AG10803 (cell line): ENCODE measurements at places on chromosomes 4 and X.

- no peak for DNase-seq
Observed at GRCh38 chrX:1012678-1013300, 199.7 kb downstream of the CRLF2 start.

GRCh38 chrX:94178145-94178788, 504.3 kb downstream of the FAM133A start:
- DNase-seq = no peak

DNA sequence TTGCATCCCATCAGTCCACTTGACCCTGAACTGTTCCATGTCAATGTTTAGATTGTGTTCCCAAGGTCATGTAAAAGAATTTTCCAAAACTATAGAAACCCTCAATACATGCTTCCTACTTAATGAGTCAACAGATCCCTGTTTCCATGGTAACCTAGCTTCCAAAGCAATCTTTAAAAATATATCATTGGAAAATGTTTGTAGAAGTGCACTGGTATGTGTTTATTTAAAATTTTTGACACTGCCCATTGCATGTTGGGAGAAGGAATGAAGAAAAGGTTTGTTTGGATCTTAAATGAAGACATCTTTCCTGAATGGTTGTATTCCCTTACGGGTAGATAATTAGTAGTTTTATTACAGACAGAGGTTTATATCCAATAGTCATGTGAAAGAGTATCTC, 345.3 kb downstream of the GABRG1 start:
- no peak for DNase-seq

- DNase-seq = no peak
Observed at GRCh38 chr4:182351485-182351884, 108.3 kb downstream of the TENM3 start.

GRCh38 chr4:129862461-129862860, 766.5 kb downstream of the C4orf33 start:
- DNase-seq = no peak

GRCh38 chrX:106955004-106955772, 35.0 kb downstream of the CLDN2 start:
- no peak for DNase-seq

DNA sequence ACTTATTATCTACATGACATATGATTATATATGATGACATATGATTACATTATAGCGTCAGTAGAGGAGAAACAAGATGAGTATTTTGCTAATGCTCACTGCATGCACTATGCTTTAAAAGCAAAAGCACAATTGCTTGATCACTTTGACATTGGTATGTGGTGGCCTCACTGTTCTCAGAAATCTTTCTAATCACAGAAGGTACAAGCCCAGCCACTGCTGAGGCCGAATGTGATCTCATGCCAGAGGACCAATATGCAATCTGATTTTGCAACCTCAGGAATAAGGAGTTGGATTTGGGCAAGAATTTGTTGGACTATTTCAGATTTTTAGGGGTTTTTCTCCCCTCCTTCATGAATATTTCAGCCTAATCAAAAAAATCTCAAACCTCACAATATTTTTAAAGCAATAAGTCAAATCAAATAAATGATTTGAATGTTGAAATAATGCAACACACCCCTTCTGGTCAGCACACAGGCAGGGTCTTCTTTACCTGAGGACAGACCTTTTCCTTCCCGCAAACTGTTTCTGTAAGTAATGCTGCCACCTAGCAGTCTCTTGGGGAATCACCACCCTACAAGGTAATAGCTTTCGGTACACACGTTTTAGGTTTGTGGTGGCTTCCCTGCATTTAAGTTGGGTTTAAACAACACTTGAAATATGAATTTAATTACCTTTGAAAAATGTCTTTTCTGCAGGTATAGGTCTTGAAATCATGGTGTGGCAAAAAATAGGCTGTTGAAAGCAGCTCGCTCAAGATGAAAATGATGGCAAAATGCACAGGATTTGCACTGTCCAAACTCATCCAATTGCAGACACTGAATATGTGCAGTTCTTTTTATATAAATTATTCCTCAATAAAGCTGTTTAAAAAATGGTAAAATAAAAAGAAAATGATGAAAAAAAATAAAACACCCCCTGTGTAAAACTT, 4.8 kb upstream of the CXCL13 start:
- DNase-seq = peak; percentile 36

GRCh38 chr4:146023334-146023967, 84.8 kb upstream of the ZNF827 start:
- DNase-seq = no peak

DNA sequence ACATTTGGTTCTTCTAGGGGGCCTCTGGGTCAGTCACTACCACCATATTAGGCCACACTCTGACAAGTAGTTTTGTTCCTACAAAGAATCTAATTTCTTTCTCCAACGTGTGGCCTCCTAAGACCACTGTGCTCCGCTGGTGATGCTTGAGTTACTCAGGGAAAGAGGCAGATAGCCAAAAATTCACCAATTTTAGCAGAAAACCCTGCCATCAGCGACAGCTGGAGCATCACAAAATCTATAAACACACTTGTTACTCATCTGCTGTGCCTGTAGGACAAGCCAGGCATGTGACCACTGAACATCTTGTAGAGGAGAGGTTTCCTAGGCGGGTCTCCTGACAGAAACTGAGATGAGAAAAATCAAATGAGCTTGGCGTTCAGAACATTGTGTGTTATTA, 105.4 kb downstream of the SYNPO2 start:
- peak; percentile 41 for DNase-seq

DNA sequence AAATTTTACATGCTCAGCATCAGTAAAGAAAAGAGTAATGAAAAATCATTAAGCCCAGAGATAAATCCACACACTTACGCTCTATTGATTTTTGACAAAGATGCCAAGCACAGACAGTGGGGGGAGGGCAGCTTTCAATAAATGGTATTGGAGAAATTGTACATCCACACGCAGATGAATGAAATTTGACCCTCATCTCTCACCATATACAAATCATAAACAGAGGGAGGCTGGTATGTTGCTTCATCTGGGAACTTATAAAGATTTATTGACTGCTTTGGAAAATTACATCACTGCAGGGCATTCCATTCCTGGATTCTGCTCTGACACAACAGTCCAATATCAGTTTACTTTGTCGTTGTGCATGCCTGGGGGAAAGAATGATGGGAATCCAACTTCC, 58.4 kb upstream of the XAGE1A start:
- peak; percentile 32 for DNase-seq

GRCh38 chrX:136168929-136169735, 21.8 kb downstream of the FHL1 start:
- DNase-seq = peak; percentile 96

GRCh38 chrX:50495616-50496015, 25.0 kb upstream of the DGKK start:
- DNase-seq = no peak

DNA sequence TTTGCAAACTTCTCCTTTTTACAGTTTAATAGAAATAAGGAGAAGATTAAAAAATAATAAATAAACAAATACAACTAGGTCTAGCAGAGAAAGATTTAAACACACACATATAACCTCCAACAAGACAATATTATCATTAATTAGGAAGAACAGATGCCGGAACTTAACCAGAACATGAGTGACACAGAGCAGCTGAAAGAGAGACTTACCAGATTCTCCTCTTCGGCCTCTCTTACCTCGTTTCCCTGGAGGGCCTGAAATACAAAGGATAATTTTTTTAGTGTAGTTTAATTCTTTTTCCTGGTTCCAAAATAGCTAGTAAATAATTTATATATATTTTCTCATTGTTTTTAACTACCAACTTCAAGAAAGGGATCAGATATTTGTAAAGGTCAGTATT, 252.5 kb downstream of the COL25A1 start:
- no peak for DNase-seq

DNA sequence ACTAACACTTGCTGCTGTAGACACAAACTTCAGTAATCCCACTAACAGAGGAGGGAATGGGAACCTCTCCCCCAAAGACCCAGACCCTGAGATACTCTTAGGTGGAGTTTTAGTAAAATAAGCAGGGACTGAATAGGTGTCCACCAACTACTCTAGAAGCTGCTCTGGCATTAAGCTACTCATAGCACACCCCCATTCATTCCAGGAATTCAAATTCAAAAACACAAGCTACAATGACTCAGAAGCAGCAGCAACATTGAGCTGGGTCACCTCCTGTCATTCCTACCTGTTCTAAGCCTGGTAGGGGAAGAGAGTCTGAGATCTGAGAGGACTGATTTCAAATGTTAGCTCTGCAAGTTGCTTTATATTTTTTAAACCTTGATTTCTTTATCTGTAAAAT, 135.4 kb upstream of the FRMPD4 start:
- no peak for DNase-seq

GRCh38 chr4:46645126-46645525, 255.2 kb upstream of the GABRA2 start:
- DNase-seq = no peak

DNA sequence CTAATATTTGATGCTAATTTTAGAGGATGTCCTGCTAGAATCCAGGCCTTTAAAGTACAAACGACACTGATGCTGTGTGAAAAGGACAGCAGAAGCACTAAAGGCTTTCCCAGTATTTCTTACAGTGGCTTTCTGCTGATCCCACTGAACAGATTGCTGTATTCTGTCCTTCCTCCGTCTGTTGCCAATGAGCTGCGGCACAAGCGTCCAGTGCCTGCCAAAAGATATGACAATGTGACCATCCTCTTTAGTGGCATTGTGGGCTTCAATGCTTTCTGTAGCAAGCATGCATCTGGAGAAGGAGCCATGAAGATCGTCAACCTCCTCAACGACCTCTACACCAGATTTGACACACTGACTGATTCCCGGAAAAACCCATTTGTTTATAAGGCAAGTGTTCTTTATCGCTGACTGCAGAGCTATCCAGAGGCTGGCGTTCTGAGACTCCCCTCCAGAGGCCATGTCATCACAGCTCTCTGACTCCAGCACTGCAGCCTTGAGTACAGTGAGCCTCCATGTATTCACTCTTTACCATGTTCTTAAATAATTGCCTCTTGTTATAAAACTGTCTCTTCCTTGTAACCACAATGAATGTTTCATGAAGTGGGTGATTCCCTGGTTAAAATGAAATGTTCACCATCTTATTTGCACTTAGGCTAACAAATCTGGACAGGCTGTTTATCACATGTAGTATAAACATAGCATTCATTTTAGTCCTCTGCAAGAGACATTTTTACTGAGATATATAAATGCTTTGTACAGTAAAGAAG, 43.6 kb downstream of the GUCY1B1 start:
- no peak for DNase-seq

DNA sequence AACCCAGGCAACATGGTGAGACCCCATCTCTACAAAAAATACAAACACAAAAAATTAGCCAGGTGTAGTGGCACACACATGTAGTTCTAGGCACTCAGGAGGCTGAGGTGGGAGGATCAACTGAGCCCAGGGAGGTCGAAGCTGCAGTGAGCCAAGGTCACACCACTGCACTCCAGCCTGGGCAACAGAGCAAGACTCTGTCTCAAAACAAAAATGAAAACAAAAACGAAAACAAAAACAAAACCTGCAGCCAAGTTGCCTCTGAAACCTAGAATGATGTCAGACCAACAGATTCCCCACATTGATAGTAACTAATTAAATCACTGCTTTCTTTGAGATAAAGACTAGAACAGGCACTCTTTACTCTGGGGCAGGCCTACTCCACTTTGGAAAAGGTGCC, 104.5 kb downstream of the AMELX start:
- DNase-seq = no peak

GRCh38 chr4:144384408-144384807, 243.9 kb upstream of the GYPA start:
- DNase-seq = no peak

DNA sequence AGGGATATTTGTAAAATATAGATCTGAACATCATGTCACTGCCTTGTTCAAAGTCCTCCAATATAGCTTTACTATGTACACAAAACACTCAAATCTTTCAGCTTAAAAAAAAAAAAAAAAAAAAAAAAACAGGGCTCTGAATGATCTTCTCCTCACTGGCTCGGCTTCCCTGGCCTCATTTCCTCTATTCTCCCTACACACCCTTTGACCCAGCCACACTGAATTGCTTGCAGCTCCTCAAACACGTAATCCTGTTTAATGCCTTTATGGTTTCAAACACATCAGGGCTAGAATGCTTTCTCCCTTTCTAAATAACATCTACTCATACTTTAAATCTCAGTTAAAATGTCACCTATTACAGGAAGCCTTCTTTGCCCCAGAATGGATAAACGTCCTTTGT, 60.8 kb downstream of the MTMR8 start:
- no peak for DNase-seq
